ENCODE measurements at places on chromosomes 6 and 20. TPM values are rescaled to one million over a fixed set of nuclear protein-coding genes. Genes with fewer than 3 reads are reported as not detected.

Gene PRL
- not detected for total RNA-seq

Gene IYD
- not detected for total RNA-seq

Gene AURKA
- total RNA-seq = 0.36 TPM

DNA sequence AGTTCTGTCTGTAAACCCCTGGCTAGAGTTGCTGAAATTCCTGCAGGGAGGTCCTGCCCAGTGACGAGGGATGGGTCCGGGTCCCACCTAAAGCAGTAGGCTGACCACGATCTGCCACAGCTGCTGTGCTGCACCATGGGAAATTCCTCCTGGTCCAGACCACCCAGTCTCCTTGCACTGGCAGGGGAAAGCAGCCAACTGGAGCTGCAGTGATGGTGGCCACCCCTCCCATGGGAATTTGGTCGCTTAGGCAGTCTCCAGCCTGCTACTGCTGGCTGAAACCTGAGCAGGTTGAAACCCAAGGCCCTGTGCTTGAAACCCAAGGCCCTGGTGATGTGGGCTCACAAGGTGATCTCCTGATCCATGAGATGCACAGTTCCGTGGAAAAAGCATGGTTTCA is 23.9 kb upstream of the MOXD1 start:
- no peak for DNase-seq
- H3K27me3 ChIP-seq = peaks cover 8% of the 10 kb centered on the region
- no peak overlapping the region for H3K27ac ChIP-seq
- no peak overlapping the region for H3K4me3 ChIP-seq
- no peaks in the 10 kb centered on the region for H3K36me3 ChIP-seq

Gene OSBPL2
- total RNA-seq = 54.4 TPM
